ENCODE measurements at places on chromosomes 1 and 21.
A peak's percentile ranks its signal among the peaks of the same experiment; 100 is the strongest.

GRCh38 chr1:231508497-231508896, 20.0 kb upstream of the TSNAX start:
- DNase-seq, result no peak

GRCh38 chr1:161242313-161242712, 4.3 kb upstream of the NR1I3 start:
- no peak for DNase-seq

DNA sequence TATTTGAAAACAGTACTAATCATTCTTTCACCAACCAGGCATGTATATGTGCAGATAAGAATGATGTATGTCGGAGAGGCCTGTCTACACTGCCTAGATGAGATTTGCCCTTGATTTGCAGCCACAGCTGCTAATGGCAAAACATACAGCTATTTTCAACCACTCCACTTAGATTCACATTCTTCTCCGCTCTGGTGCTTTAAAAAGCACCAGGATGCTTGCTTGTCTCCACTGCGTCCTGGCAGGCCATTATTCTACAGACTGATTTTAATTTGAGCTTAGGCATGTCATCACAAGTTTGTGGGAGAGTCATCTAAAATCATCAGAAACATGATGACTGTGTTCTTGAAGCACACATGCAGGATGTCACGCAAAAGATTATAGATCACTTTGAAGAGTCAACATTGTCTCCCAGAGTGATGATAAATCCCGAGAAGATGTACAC, 119.0 kb upstream of the NRIP1 start:
- DNase-seq, result no peak

DNA sequence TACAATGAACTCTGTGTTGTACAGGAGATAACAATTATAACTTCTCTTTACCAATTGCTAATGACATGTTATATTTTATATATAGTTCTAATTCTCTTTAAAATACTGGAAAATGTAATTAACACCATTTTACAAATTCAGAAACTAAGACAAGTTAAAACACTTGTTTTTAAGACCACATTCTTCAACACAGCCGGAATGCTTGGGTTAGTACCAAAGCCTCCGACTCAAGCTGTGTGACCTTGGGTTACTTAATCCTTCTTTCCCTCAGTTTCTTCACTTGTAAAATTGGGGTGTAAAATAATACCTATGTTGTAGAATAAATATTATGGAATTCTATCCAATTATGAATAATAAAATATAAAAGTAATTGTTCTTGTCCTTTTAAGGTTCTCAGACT, 378.7 kb downstream of the USH2A start:
- DNase-seq, result no peak

DNA sequence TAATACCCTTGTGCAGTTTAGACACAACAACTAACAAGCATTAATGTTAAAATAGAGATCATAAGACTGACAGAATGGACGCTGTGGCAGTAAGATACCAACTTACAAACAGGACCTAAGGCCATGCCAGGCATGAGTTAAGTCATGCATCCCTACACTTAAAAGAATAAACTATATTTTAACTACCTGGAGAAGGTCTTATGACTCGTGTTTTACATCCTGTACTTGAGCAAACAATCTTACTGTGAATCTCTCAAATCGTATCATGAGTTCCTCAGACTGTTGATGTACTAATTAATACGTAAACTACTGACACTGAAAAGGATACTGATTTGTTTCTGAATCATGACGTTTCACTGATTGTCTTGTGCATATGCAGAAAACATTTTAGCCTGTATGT, 2.0 kb upstream of the RSPH1 start:
- DNase-seq, result no peak

DNA sequence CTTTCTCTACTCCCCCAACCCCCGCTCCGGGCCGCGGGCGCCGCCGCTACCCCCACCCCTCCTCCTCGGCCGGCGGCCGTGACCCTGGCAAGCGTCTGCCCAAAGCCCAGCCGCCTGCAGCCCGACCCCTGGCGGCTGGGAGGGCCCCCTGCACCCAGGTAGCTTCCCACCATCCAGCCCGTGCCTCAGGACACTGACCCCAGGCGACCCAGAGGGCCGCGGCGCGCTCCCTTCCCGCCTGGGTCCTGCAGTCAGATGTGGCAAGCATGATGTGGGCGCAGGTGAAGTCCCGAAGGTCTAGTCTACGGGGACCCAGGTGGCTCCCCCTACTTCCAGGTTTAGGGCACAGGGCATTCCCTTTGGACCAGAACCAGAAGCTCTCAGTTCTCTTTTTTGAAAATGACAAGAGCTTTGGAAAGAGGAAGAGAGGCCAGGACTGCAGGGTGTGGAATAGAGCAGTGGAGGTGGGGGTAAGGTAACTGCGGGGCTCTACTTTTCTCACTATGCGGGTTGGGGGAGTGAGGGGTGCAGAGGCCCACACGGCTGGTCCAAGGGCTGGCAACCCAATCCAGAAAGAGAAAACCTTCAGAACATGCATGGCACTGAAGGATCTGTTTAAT, at the start of gene DENND4B:
TSS of gene DENND4B (minus strand) at position 97 of the 620 bp plus-strand sequence. CDS start 2,344 bp downstream, outside the sequence.
- peak; percentile 80 for DNase-seq

DNA sequence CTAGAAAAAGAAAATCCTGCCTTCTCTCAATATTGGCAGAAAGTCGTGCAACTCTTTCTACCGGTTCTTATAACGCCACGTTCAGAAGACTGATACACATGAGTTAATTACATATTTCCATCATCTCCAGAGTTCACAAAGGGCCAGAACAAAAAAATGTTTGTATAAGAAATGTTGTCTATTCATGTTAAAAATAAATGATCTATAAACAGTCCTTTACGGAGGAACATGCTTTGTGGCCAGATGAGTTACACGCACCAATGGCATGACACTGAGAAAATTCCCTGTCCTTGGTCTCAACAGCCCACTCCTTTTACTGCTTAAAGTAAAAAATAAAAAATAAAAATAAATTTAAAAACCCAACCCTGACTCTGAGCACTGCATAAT, 29.5 kb downstream of the C2CD2 start:
- DNase-seq, result no peak

DNA sequence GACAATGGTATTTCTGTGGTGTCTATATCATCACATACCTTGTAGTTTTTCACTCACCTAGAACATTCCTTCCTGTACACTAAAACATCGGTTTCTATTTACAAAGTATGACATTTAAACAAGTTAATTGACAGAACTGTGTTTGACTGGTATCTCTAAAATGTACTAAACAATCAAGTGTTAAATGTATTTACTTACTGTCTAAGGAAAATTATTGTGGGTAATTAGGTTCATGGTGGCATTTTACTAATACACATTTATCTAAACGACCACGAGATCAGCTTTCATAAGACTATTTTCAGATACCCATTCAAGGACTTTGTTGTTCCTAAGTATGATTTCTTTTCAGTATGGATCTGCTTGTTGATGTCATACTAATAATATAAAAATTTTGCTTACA, 115.2 kb downstream of the ADGRL2 start:
- no peak for DNase-seq

DNA sequence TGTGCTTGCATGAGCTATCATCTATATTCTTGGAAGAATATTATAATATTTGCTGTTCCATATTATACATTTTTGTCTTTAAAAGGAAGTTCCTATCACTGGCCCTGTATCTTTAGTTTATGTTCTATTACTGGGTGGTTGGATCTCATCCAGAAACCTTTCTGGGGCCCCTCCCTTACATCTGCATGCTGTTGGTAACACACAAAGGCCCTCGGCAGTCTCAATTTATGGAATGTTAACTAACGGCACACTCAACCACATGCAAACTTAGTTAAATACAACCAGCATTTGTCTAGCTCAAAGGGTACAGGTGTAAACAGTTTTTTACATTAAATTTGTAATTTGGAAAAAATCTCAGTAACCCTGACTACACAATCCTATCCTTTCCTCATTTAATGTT, 9.7 kb upstream of the HYI start:
- no peak for DNase-seq

GRCh38 chr1:223007935-223008334, 135.1 kb downstream of the TLR5 start:
- no peak for DNase-seq

GRCh38 chr1:19087737-19088594, 122.1 kb downstream of the UBR4 start:
- DNase-seq, result peak; percentile 38

DNA sequence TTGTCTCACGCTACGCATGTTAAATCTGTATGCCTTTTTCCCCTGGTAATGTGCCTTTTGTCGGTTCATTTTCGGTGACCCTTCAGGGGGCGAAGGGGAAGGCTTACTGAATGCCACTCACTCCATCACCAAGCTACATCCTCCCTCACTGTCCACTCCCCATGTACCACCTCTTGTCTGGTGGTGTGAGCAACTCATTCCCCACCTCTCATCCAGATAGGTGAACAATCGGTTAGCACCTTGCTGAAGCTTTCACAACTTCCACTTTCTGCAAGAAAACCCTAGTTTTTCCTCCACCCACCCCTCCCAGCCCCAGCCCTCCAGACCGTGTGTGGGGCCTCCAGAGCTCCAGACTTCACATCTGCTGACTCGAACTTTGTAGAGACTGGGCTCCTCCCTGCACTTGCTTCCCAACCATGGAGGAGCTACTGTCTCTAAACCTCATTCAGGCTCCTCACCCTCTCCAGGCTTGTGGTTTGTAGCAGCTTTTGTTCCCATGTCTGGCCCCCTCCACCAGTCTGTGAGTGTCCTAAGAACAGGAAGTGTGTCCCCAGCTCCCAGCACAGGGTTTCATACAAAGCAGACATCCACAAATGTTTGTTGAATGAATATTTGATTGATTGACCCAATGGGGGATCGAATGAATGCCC, 48.4 kb upstream of the RUNX3 start:
- DNase-seq, result no peak

GRCh38 chr1:225670356-225670755, 17.4 kb upstream of the ENAH start:
- DNase-seq, result no peak

DNA sequence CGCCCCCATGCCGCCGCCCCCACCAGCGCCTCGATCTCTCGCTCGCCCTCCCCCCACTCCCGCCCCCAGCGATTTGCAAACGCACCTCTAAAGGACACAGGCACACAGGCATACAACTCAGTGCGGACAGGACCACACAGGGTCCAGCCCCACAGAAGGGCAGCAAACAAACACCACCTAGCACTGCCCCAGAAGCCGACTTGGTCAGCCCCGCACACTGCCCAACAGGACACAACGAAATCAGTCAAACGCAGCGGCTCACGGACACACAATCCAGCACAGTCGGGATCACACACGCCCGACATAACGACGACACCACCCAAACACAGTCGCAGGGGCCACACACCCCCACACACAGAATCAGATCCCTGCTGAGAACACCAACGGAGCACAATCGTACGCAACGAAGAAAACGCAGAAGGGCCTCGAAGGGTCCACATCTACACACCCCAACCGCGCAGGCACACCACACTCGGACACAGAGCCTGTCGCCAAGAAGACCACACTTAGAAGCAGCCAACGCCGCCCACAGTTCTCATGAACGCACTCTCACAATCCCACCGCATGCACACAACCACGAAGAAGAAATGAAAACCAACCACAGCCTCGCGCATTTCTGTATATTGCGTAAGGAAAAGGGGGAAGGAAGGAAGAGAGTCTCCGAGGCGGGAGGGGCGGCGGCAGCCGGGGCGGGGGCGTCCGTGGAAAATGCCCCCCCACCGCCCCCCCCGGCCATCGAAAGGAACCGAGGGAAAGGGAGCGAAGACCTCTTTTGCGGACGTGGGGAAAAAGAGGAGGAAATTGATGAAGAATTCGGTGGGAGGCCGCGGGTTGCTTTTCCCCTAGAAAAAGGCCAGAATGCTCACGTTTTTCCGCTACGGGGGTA, 481 bp downstream of the TAL1 start:
- peak; percentile 64 for DNase-seq

DNA sequence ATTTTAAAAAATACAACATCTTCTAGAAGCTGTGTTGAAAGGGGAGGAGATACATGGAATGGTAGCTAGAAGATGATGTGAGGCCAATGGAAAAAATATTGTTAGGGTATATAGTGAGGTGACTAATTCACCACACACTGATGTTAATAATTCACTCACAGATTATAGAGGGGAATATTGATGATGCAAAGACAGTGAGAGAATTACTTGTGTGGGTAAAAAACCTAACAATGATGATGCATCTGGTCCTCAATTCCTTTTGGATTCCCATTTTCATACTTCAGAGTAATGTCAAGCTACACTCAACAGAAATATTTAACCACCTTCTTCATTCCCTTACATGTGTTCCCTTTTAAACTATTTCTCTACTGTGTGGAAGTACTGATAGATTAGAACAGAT, 169.5 kb upstream of the DPYD start:
- no peak for DNase-seq

- no peak for DNase-seq
These were observed 51.5 kb downstream of the IGSF5 start for GRCh38 chr21:39796466-39796865.

GRCh38 chr1:78839704-78840277, 166.7 kb downstream of the ADGRL4 start:
- no peak for DNase-seq

DNA sequence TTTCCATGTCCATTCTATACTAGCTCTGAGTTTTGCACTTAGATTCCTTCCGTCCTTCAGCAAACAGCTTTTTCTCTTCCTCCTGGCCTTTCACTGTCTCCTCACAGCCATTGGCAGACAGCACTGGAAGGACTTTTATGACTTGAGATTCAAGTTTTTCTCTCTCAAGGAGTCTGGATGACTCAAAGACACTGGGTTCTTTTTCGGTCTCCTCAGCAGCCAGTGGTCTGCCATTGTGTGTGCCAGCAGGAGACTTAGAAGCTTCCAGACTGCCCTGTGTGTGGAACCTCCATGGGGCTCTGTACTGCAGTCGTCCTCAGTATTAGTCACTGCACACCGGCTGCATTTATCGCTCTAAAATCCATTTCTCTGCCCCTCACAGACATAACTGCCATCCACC, 30.5 kb downstream of the NTNG1 start:
- DNase-seq, result no peak

DNA sequence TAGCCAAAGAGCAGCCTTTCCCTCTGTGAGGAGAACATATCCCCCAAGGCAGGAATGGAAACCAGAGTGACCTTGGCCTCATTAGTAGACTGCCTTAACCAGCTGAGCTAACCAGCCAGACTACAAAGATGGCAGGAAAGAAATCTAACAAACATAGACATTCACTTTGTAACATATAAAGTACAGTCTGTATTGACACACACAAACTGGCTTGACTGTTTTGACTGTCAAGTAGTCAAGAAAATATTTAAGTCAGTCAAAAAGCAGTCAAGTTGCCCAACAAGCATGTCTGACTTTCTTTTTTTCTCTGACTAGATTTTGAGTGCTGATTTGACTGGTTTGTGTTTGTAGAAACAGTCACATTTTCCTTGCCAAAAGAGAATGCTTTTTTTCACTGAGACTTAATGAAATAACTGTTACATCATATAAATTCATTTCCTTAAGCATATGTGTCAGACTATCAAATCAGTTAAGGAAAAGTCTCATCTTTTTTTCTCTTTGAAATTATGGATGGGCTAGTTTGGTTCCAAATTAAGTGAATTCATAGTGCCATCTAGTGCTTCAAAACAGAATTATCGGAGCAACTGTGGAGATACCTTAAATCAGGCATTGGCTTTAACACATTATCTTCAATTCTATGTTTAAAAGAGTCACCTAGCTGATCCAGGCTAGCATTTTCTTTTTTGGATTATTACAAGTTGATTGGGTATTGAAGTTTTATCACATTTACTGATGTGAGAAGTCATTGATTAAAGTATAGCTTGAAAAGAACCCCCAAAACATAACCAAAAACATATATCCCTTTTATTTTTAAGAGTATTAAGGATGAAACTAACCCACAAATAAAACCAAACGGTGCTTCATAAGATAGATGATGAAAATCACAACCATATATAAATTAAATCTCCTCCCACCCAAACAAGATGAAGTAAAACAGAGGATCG, 75.0 kb downstream of the ATP6V1G3 start:
- DNase-seq, result no peak

GRCh38 chr1:67059346-67059745, 5.4 kb upstream of the SLC35D1 start:
- DNase-seq, result no peak
